ENCODE measurements at places on chromosomes 1 and 21.

DNA sequence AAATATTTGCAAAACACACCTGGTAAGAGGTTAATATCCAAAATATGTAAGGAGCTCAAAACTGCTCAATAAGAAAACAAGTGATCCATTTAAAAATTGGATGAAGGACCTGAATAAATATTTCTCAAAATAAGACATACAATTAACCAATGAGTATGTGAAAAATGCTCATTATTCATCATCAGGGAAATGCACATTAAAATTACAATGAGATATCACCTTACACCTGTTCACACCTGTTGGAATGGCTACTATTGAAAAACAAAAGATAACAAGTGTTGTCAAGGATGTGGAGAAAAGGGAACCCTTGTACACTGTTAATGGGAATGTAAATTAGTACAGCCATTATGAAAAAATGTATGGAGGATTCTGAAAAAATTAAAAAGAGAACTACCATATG, 136.0 kb upstream of the GREM2 start:
- DNase-seq = no peak

DNA sequence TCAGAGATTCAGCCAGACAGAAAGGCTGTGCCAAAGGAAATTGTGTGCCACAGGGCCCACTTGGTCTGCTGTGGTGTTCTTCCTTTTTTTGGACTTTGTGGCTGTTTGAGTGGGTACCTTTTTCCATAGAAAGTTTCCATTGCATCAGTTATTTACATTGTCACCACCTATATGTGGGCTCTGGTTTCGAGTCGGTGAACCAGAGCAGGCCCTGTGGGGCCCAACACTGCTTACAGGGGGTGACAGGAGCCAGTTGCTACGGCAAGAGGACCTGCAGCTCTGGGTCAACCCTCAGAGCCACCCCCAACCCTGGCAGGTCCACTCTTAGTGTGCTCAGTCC, 157.0 kb upstream of the EDN2 start:
- no peak for DNase-seq

GRCh38 chr1:229298420-229298819, 27.5 kb downstream of the RAB4A start:
- no peak for DNase-seq

DNA sequence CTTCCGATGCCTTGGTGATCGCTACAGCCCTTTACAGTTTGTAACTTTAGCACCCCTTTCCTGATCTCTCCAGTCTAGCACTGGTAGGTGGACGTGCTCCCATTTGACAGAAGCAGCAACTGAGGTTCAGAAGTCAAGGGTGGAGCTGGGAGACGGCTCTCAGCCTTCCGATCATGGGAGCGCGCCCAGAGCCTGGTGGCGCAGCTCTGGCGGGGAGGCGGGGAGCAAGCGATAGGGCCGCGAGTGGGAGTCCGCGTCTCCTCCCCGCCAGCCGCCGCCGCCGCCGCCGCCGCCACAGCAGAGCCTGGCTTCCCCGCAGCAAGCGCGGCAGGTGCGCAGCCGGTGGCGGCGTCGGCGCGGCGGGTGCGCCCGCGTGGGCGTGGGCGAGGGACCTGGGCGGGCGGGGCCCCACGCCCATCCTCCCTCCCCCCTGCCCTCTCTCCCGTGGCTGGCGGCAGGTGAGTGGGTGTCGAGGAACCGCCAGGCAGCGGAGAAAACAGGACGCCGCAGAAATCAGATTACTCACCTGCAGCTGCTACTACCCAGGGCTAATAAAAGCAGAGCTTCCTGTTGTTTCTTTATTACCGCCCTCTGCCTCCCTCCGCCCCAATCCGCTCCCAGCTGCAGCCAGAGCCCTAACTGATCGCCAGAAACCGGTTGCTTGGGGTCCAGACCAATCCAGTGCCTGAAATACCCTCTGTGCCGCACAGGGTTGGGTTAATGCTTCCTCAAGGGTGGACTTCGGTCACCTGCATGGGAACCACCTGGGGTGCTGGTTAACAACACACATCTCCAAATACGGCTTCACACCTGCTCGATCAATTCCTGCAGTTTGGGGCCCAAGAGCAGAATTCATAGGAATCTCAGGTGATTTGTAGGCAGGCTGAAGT, 60.2 kb upstream of the ID3 start:
- peak; percentile 16 for DNase-seq

DNA sequence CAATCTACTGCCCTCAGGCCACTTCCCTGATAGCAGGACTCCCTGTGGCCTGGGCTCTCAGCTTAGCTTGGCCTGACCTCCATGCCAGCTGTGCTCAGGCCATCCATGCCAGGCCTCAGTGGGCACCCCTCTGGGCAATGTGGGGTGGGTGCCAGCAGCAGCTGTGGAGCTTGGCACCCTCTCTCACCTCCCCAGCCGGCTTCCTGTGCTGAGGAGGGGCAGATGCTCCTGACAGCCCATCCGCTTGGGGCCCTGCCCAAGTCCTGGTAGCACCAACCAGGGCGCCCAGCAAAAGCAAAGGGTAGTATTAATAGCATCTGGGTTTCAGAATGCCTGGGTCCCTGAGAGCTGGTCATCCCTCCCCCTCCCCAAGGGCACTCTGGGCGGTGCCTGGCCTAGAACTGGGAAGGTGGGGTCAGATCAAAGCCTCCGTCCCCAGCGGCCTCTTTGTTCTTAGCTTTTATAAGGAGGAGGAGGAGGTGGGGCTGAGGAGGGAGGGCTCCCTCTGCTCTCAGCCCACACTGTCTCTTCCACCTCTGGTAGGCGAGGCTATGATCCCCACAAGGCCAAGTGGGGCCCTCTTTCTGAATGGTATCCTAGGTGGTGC, 6.1 kb downstream of the EFNA4 start:
- DNase-seq = no peak

GRCh38 chr1:1187938-1188337, 14.3 kb downstream of the TTLL10 start:
- no peak for DNase-seq

GRCh38 chr1:2231532-2232254, 3.6 kb downstream of the SKI start:
- no peak for DNase-seq

GRCh38 chr1:180198196-180198595, 31.9 kb upstream of the LHX4 start:
- no peak for DNase-seq

DNA sequence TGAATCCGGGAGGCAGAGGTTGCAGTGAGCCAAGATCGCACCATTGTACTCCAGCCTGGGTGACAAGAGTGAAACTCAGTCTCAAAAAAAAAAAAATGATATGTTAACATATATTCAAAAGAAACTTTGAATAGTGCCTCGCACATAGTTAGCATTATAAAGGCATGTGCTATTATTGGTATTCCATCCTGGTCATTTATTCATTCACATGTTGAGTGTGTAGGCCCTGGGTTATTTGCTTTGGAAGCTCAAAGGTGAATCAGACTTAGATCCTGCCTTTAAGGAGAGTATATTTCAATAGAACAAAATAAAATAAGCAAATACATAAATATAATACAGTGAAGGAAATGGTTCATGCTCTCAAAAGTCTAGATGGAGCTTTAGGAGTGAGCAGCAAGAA, 13.4 kb downstream of the SLC22A15 start:
- DNase-seq = no peak

DNA sequence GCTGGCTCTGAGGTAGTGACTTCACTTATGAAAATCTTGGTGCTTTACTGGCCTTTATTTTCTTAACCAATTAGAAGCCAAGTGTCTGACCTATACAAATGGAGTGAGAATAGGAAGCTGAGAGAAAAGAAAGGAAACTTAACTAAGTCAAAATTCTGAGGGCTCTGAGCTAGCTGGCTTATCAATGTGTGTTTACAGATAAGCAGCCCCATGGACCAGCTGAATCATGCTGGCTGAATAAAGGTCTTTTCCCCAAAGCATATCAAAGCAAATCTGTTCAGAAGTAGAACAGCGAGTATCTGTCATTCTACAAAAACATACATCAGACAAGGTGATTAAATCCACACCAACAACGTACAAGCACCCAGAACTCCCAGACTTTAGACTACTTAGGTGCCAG, 117.2 kb downstream of the BRINP2 start:
- DNase-seq = no peak

GRCh38 chr1:56489695-56490094, 89.7 kb downstream of the PLPP3 start:
- no peak for DNase-seq

DNA sequence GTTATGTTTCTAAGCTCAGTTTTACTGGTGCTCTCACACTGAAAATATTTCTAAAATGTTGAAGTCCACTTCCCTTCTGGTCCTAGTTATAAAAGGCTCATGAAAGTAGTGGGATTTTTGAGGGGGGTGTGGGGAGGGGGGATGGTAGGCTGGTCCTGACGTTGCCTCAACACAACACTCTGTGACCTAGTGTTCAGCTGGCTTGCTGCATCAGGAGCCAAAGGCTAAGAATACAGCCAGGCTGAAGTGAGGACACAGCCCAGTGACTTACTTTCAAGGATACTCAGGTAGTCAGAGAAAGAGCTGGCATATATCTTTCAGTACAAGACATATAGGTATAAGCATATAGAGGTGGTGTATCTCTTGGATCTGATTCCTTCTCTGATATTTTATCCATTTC, 151.9 kb upstream of the C8B start:
- no peak for DNase-seq

DNA sequence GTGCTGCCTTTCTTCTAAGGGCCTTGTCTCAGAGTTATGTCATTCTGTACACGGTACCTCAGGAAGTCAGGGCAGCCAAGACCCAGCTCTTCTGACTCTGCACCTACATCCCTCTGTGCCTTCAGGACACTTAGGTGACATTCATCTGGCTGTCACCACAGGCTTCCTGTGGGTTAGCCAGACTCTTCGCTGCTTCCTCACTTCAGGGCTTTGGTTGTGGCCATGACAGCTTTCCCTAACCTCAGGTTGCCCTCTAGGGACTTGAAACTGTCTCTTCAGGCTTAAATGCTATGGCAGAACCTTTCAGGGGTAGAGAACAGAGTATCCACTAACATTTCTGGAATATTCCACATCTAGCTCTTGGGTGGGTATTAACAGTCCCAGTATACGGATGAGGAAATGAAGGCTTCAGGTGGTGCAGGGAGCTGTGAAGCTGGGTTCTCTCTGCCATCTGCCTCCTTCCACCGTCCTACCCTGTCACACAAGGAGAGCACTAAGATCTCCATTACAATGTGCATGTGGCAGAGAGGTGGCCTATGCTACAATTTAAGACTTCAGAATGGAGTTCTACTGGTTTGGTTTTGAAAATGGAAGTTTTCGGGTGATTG, 9.9 kb downstream of the TSSK3 start:
- peak; percentile 37 for DNase-seq

DNA sequence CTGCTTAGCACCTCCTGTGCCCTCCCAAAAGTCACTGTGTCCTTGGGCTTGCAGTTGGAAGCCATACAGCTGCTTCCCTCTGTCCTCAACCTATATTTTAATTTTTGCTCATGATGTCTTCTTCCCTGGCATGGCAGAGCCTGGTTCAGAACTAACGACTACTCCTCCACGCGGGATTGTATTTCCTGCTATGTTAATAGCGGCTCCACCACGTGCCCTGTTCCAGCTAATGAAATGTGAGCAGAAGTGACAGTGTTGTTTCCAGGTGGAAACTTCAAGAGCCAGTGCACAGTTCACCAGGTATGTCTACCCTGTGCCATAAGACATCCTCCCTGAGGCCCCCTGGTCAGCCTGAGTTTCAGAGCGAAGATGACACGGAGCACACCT, 52.1 kb downstream of the DHRS3 start:
- no peak for DNase-seq

GRCh38 chr1:8443558-8444194, 125.8 kb downstream of the SLC45A1 start:
- peak; percentile 50 for DNase-seq

DNA sequence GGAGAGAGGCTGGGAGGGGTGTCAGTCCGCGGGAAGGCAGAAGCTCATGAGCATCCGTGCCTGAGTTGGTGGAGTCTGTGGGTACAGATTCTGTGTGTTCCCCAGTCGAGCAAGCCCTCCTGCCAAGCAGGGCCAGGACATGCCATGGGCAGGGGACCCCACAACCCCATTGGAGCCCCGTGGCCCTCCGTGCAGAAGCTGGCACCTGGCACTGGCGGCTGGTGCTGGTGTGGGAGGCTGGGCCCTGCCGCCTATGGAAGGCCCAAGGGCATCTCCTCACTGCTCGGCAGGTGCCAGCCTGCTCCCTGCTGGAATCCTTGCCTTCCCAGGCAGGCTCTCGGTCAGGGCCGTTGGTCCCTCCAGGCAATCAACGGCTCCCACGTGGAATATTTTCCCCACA, 73.7 kb downstream of the UBE2T start:
- DNase-seq = no peak

DNA sequence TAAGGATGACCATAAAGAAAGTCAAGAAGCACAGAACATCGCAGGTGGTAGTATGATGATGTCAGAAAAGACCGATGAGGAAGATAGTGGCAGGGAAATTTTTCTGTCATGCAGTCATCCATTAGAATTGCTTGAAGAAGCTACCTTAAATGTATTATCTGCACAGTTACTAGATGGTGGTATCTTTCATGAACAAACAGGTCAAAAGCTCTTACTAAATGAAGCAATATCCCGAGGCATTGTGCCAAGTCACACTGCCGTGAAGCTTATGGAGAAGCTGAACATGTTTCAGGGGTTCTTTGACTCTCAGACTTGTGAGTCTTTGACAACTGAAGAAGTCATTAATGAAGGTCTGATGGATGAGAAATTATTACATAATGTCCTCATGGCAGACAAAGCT, 128.8 kb downstream of the MACF1 start:
- no peak for DNase-seq

DNA sequence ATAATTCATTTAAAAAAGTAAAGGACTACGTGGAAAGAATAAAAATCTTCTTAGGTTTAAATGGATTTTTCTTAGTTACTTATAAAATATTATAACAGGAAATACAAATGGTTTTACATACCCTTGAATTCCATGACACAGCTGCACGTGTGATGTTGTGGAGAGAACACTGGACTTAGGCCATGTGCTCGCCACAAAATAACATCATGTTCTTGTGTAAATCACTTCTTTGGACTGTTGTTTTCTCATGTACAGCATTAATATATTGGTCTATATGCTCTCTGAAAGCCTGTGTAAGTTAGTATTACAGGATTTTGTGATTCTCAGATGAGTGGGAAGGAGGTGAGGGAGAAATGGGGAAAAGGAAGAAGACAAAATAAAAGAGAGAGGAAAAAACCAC, 228.2 kb downstream of the DNM3 start:
- DNase-seq = no peak

DNA sequence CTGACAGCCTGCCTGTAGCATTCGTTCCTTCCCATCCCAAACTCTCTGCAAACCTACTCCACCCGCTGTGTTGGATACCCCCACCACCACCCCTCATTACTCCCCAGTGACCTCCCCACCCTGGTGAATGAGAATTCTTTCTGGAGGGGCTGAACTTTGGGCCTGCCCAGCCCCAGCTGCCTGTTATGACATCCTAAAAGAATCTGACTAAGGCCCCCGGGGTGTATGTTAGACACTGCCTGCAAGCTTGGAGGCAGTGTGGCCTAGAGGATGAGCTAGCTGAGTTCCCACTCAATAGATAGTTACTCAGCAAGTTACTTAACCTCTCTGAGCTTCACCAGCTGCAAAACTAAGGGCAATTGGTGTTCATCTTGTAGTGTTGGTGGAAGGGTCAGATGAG, 110.2 kb upstream of the FGGY start:
- DNase-seq = peak; percentile 31
